ENCODE measurements at places on chromosomes 3 and 15.
A peak's percentile ranks its signal among the peaks of the same experiment; 100 is the strongest.

DNA sequence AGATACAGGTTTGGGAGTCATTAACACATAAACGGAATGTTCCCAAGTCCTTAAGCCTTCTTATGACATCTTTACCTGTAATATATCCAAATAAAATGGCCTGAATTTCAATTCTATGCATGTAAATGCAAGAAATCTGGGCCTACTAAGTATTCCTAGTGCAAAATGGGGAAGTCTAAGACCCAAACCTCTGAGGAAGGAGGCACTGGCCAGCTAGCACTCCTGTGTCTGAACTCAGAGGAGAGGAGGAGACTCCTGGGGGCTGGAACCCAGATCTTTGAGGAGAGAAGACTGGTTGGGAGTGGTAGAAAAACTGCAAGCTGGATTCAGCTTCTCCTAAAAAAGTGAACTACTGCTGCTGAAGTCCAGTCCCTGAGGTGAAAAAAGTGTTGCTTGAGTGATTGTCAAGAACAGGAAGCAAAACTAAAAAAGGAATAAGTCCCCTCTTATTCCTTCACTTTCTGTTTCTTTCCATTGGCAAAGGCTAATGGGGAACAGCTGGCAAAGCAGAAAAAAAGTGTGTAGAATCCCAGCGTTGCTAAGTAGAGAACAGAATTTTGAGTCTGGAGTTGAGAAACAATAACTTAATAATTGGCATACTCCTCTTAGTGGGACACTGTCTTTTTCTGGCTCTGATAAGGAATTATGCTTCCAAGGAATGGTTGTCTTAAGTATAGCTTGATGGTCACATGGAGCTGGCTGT lies 54.8 kb upstream of the ATP2C1 start:
- DNase-seq, result no peak

- DNase-seq, result no peak
Observed at GRCh38 chr3:79063624-79064023, 704.2 kb downstream of the ROBO1 start.

DNA sequence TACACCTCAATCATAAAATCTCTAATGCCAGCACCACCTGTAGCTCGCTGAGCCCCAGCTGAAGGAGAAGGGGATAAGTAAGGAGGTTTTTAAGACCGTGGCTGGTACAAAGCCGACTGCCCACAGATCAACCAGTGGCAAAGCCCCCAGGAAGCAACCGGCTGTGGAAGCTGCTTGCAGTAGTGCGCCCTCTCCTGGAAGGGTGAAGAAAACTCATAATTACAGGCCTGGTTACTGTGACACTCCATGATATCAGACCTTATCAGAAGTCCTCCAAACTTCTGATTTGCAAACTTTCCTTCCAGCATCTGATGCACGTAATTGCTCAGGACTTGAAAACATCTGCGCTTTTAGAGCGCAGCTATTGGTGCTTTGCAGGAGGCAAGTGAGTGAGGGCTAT lies 63.1 kb upstream of the MCTP2 start:
- DNase-seq, result no peak

DNA sequence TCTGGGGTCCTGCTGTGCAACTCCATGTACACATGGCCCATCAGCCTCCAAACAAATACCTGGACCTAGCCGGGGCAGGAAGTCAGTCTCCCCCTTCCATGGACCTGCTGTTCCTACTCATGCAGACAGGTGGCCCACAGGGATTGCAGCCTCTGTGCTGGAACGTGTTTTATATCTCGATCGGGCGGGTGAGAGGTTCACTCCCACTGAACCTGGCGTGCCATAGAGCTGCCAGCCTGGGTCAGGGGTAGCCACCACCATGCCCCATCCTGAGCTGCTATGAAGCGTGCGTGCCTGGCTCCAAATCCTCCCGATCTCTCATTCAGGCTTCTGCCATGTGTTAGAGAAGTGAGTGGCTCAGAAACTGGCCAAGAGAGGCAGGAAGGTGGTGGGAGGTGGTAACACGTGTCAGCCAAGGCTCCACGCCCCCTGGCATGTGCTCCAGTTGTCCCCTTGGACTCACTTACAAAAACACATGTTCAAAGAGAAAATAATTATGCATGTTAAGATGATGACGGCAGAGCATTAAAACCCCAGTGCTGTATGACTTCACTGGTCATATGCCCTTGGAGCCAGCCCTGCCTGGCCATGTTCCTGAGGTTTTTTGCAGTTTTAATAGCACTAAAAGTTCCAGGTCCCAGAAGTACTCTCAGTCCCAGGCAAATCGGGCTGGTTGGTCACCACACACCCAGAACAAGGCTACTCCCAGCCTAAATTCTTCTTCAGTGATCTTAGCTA lies 30.6 kb downstream of the CTSH start:
- DNase-seq, result peak; percentile 45

DNA sequence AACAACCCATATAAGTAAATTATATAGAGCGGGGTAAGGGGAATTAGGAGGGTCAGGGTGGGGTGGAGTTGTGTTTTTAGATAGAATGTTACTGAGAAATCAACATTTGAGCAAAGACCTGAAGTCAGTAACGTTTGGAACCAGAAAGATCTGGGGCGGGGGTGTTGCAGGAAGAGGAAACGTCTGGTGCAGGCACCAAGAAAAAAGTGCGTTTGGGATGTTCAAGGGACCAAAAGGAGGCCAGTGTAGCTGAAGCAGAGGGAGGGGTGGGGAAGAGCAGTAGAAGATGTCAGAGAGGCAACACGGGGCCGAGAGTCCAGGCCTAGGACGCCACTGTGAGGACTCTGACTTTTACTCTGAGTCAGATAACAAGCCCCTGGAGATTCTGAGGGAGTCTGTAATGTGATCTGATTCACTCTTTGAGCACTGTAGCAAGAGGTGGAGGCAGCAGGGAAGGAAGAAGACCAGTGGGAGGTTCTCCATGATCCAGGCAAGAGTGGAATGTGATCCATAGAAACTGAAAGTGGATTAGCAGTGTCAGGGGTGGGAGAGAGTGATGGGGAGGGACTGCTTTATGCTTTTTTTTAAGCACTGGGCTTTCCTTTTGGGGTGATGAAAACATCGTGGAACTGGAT lies 179.3 kb upstream of the CHRM5 start:
- DNase-seq, result no peak

DNA sequence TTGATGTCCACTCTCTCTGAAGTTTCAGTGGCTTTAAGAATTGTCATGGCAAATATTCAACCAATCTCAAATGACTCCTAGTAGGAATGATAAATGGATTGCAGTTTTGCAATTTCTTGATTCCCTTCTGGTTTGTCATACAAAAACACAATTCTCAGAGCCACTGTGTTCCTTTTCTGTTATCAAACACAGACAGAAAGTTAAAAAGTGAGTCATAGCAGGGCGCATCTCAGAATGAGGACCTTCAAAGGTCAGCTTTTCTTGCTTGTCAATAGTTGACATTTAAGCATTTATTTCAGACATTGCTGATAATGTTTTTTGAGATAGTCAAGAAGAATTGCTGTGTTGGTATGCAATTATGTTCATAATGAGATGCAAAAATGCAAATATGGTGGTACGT lies 405.9 kb downstream of the NR2F2 start:
- no peak for DNase-seq

GRCh38 chr3:69292185-69292584 lies 93.7 kb downstream of the FRMD4B start:
- DNase-seq, result no peak

GRCh38 chr3:177438596-177439220 lies 241.4 kb upstream of the TBL1XR1 start:
- no peak for DNase-seq

GRCh38 chr15:42101861-42102260 lies 7.5 kb upstream of the PLA2G4D start:
- no peak for DNase-seq

GRCh38 chr15:101121511-101122090 lies 130.2 kb downstream of the CHSY1 start:
- DNase-seq, result no peak

- DNase-seq, result no peak
Observed at GRCh38 chr3:9078561-9079240, 115.4 kb upstream of the RAD18 start.

DNA sequence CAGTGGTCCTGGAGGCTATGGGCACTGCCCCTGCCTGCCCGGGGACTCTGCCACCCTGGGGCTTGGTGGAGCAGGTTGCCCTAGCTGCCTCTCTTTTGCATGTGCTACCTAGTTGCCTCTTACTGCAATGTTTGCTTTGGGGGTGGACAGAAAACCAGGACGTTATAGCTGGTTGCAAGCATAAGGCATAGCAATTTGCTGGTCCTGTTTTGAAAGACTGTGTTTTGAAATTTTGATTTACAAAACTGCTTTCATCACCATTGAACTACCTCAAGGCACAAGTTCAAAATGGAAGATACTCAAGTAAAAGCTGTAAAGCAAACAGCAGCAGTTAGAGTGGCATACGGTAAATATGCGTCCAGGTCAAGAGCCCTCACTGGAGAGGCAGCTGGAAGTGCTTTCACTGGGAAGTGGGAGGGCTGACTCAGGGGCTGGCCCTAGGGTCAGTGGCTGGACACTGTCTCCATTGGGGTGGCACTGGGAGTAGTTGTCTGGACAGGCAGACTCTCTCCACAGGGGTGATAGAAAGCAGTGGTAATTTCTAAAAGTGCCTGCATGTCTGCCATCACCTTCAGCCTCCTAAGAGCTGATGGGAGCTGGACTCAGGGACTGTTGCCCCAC lies 138.1 kb downstream of the CHDH start:
- no peak for DNase-seq

DNA sequence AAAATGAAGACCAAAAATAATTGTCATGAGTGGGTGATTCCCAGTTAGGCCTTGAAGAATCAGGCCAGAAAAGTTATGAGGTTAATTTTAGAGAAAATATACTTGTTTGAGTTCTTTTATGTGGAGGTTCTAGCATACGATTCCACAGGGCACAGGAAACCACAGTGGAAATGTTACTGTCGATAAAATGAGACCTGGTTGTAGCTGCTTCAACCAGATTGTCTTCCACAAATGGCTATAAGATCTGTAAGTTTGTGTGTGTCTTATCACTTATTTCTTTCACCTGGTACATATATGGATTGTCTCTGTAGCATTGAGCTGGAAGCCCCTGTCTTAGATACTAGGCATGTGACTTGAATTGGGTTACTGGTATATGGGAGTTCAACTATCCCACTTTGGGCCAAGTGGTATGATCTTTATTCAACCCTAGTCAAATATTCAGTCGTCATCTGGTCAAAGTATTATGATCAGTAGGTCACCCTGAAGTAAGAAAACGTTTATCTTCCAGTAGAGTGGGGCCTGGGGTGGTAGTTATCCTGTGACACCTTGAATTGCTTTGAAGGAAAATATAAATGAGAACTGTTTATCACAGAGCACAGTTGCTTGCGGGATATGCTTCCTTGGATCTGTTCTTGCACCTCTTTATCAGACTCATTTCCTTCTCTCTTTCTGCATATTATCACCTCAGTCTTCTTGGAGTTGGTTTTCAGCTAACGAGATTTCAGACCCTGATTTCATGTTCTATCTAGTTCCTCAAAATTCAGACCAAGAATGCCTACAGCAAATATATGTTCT lies 21.5 kb upstream of the ZNF609 start:
- DNase-seq, result no peak

- DNase-seq, result peak; percentile 41
Observed at GRCh38 chr3:37129871-37130270, 44.5 kb downstream of the LRRFIP2 start.

DNA sequence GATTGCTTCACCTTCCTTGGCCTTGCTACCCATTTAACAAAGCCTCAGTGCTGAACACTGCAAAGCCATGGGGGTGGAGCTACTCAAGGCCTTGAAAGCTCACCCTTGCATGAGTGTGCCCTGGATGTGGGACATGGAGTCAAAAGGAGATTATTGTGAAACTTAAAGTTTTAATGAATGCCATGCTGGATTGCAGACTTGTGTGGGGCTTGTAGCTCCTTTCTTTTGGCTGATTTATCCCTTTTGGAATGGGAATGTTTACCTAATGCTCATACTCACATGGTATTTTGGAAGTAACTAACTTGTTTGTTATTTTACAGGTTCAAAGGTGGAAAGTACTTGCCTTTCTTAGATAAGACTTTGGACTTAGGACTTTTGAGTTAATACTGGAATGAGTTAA lies 538.5 kb upstream of the NECTIN3 start:
- no peak for DNase-seq

GRCh38 chr3:134309987-134310700 lies 59.5 kb upstream of the RYK start:
- DNase-seq, result no peak

GRCh38 chr3:45896956-45897355 lies 10.6 kb downstream of the CCR9 start:
- DNase-seq, result no peak

DNA sequence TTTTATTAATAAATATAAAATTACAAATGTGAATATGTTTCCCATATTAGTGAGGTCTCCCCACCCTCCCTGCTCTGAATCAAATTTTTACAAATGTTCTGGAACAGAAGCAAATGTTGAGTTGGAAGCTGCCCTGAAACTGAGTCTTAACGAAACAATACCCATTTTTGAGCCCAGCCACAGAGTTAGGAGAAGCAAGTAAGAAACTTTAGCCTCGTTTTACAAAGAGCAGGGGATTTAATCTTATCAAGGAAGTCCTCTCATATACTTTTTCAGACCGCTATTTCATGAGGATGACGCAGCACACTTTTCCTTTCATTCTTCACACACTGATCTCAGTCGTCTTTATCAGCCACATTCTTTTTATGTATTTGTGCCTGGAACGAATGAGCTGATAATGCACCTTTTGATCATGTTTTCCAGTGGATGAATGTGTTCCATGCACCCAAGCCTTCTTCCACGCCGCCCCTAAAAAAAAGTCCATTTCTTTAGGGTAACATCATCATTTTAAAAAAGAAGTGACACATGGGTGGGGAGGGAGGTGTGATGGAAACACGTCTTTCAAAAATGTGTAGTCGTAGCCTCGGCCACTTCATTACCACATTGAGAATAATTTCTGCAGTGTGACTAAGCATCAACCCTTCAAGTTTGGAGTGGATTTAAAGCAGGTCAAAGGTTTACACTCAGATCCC lies 48.1 kb downstream of the SETMAR start:
- DNase-seq, result no peak

- peak; percentile 8 for DNase-seq
Observed at GRCh38 chr3:4271834-4272233, 31.3 kb upstream of the SETMAR start.

DNA sequence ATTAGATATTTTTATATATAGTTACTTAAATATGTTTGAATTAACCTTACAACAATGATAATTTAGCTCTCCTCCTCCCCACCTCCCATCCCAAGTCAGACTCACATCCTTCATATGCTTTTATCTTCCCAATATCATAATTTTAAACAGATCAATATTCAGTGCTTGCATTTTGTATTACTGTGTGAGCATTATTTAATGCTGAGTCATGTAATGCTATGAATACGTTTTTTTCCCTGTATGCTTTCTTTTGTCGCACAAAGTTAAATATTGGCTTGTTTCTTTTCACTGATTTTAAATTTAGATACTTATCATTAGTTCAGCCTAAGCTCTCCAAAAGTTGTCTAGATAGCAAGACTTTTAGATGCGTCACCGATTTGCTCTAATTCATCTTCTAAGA lies 471.6 kb upstream of the SGO1 start:
- no peak for DNase-seq

DNA sequence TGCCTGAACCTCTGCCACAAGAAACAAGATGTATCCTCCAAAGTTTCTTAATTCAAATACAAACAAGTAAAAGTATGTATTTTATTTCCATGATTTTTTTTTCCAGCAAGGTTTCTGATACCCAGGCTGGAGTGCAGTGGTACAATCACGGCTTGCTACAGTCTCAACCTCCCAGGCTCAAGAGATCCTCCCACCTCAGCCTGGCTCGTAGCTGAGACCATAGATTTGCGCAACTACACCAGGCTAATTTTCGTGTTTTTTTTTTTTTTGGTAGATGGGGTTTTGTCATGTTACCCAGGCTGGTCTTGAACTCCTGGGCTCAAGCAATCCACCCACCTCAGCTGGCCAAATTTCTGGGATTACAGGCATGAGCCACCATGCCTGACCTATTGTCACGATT lies 12.2 kb upstream of the VEPH1 start:
- no peak for DNase-seq
